Activated CD4-positive, CD25-positive, alpha-beta regulatory T cell treated with anti-CD3 and anti-CD28 coated beads, Interleukin-2, amount 50 U/mL, for 24 hours (primary cell): ENCODE measurements at places on chromosomes 1 and 21.

DNA sequence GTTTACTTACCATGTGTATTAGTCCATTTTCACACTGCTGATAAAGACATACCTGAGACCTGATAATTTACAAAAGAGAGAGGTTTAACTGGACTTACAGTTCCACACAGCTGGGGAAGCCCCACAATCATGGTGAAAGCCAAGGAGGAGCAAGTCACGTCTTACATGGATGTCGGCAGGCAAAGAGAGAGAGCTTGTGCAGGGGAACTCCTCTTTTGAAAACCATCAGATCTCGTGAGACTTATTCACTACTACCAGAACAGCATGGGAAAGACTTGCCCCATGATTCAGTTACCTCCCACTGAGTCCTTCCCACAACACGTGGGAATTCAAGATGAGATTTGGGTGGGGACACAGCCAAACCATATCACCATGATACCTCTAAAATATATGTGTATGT is 39.3 kb upstream of the ERRFI1 start:
- no peak for ATAC-seq

DNA sequence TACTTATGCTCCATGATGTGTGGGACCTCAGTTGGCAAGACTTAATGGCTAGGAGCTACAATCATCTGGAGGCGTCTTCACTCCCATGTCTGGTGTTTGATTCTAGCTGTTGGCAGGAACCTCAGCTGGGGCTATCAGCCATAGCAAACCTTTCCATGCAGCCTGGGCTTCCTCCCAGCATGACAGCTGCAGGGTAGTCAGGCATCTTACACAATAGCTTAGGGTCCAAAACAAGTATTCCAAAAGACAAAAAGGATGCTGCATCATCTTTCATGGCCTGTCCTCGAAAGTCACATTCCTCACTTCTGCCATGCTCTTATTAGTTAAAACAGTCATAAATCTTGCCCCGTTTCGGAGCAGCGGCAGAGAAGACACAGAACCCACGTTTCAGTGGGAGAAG is 90.9 kb downstream of the LRRC8C start:
- ATAC-seq, result no peak

GRCh38 chr1:146012703-146013558 is 8.6 kb downstream of the HJV start:
- peak; percentile 75 for ATAC-seq

GRCh38 chr1:214557952-214558735 is 6.7 kb upstream of the PTPN14 start:
- no peak for ATAC-seq

- no peak for ATAC-seq
Observed at GRCh38 chr1:240491156-240491555, 120.8 kb downstream of the GREM2 start.

- ATAC-seq, result no peak
Observed at GRCh38 chr1:12717301-12717838, 1.5 kb downstream of the AADACL3 start.

DNA sequence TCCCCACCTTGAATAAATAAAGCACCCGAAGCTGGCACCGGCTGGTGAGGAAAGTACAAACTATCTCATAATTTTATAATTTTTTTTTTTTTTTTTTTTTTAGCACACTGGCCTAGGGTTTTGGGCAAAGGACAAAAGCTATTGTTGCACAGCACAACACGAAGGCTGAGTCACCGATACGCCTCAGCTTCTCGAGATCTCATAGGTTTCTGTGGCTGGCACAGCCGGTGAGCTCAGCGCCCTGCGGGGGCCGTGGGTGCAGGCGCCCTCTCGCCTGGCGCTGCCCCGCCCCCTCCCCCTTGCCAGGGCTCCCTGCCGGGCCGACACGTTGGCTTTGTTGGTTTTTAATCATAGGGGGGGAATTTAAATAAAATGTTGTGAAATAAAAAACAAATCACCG is 17.2 kb downstream of the CASZ1 start:
- peak; percentile 24 for ATAC-seq

DNA sequence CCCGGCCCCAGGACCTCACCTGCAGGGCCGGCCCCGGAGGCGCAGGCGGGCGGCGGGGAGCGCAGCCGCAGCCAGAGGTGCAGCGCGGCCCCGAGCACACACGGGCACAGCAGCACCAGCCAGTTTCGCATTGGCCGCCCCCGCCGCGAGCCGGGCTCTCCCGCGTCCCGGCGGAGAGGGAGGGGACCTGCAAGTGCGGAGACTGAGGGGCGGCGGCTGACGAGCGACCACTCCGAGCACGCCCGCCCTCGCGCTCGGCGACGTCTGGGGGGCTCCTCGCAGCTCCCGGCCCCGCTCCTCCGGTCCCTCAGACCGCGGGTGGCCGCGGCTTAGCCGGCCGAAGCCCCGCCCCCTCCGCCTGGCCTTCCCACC is at the start of gene B3GALNT2:
TSS of gene B3GALNT2 (minus strand) at position 331 of the 372 bp plus-strand sequence. CDS start at position 131, 200 bp downstream.
- ATAC-seq, result peak; percentile 64

- no peak for ATAC-seq
Observed at GRCh38 chr1:203870245-203870644, 8.8 kb downstream of the SNRPE start.

- ATAC-seq, result no peak
Observed at GRCh38 chr1:3393987-3394920, 60.2 kb upstream of the ARHGEF16 start.

GRCh38 chr1:212355230-212355969 is 59.3 kb downstream of the PACC1 start:
- ATAC-seq, result no peak

GRCh38 chr1:109793089-109793485 is 29.4 kb upstream of the EPS8L3 start:
- ATAC-seq, result no peak

DNA sequence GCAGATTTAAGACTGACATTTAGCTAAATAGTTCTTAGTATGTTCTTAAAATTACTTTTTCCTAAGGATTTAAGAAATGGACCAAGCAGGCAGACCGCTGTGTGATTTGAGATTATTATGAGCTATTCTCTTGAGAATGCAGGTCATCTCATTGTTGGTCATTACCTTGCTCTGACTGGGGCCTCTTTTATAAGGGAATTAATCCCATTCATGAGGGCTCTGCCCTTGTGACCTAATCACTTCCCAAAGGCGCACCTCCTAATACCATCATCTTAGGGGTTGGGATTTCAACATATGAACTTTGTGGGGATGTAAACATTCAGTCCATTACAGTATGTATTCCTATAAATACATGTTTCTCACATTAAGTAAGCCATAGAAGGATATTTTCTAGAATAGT is 24.2 kb downstream of the OSBPL9 start:
- no peak for ATAC-seq

DNA sequence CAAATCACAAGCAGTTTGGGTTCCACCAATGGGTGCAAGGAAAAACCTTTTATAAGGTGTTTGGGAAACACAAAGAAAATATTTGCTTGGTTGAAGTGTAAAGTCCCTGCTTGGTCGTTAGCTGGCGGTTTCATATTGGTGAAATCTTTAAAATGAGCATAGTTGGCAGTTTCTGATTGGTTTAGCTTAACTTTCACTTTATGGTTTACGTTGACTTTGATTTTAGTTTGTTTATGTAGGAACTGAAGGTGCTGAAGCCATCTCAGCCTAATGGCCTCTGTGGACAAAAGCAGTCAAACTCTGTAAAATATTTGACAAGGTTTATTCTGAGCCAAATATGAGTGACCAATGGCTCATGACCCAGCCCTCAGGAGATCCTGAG is 76.6 kb upstream of the PPM1J start:
- no peak for ATAC-seq

DNA sequence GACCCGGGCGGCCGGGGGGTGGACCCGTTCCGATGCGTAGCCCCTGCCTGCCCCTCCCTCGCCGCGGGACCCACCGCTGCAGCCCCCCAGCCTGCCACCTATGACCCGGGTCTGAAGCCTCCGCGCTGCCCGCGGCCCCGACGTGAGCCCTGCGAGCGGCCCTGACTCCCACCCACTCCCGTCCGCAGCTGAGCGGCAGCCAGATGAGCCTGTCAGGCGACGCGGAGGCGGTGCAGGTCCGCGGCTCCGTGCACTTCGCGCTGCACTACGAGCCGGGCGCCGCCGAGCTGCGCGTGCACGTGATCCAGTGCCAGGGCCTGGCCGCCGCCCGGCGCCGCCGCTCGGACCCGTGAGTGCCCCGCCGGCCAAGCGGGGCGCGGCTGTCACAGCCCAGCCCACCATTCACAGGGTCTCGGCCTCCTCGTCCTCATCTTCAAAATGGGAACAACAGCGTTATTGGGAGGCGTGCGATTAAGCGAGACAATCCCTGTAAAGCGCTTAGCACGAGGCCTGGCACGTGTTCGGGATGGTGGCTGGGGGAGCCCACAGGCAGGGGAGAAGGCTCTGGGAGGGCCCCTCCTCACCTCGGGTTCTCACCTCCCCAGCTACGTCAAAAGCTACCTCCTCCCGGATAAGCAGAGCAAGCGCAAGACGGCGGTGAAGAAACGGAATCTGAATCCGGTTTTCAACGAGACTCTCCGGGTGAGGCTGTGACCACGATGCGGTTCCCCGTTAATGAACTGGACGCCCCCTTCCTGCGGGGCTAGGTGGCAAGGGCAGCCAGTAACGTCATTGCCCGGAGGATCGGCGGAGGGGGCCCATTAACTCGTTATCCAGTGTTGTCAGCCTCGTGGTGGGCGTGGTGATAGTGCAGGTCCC is 8.2 kb downstream of the SYTL1 start:
- ATAC-seq, result peak; percentile 52

- no peak for ATAC-seq
Observed at GRCh38 chr21:37538971-37539590, 172.5 kb downstream of the DYRK1A start.

GRCh38 chr1:31750858-31751510 is 13.2 kb downstream of the ADGRB2 start:
- ATAC-seq, result no peak

- peak; percentile 33 for ATAC-seq
Observed at GRCh38 chr1:210250998-210251679, 18.5 kb downstream of the SERTAD4 start.

- no peak for ATAC-seq
Observed at GRCh38 chr1:41953291-41953690, 34.6 kb upstream of the HIVEP3 start.

GRCh38 chr1:6111571-6111970 is 65.9 kb downstream of the KCNAB2 start:
- ATAC-seq, result no peak

DNA sequence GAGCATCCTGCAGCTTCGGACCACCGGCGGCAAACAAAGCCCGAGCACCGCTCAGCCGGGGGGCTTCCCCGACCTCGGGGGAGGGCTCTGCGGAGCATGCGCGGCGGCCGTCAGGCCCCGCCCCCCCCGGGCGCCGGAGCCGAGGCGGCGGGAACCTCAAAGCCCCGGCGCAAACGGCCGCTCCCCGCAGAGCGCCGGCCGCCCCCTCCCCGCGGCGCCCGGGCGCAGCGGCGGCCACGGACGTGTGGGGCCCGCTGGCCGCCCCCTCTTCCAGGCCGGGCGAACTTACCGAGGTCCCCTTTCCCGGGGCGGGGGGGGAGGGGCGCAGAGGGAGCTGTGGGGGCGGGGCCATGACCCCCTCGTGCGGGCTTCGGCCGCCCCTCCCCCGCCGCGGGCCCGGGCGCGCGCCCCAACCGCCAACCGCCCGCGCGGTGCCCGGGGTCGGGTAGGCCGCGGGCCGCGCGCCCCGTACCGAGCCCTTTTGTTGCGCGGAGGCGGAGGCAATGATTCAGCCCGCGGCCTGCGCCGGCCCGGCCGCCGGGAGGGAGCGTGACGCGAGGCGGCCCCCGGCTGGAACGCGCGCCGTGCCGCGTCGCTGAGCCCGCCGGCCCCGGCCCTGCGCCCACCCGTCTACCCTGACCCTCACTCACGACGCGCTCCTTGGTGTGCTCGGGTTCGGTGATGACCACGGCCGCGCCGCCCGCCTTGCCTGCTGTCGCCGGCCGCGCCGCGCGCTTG is 1.7 kb downstream of the RCC2 start:
- peak; percentile 48 for ATAC-seq

DNA sequence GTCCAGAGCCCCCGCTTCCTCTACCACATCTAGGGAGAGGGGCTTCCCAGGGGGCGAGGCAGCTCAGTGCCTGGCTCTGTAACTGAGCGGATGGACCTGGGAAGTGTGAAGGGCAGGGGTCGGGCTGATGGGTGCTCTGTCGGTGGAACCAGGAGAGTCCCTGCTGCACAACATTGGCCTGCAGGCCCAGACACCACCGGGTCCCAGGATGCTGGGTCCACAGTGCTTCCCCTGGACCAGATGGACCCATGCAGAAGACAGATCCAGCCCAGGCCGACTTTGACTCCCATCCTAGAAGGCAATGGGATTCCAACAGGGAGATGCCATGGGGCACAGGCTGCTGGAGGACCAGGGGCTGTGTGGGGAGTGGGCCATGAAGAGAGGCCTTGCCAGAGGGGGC is 212.9 kb downstream of the GRIK3 start:
- no peak for ATAC-seq

- ATAC-seq, result peak; percentile 78
Observed at GRCh38 chr1:26408604-26409003, 2.0 kb upstream of the LIN28A start.

- ATAC-seq, result no peak
Observed at GRCh38 chr1:55947446-55947845, 631.9 kb downstream of the PLPP3 start.

DNA sequence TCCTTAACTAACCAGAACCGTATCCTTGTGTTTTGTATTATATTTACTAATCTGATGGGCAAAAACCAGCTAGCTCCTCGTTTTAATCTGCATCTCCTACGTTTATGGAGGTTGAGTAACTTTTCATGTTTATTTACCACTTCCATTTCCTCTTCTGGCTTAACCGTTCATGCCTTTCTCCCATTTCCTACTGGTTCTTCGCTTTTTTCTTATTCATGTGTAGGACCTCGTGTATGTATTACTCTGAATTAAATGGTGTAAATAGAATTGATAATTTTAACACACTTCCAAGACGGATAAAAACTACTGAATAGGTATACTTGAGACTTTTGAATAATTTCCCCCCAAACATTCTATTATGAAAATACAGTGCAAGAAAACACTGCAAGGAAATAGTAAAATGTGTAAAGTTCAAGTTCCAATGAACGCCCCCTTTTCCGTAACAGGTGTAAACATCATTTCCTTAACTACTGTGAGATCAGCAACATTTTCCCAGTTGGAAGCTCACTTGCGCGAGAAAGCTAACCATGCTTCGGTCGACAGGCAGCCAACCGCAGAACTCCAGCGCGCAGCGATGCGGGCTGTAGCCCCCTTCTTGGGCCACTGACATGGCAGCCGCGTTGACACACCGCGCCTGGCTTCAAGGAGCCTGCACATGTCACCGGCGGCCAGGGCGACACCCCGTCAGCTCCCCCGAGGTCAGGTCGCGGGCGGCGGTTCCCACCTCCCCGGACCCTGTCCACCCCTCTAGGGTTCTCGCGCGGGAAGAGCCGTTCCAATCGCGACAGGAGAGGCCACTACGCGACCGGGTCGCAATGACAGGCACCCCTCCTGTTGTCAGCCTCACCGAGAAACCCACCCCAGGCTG is 816 bp downstream of the EDEM3 start:
- ATAC-seq, result peak; percentile 0

- no peak for ATAC-seq
Observed at GRCh38 chr1:11787251-11787803, 18.4 kb downstream of the MTHFR start.

GRCh38 chr1:6178751-6179563 is 1.2 kb downstream of the CHD5 start:
- no peak for ATAC-seq
